ENCODE measurements at places on chromosomes 16 and 17.

GRCh38 chr16:85372627-85373372 lies 240.3 kb upstream of the GSE1 start:
- DNase-seq = no peak

GRCh38 chr17:64084940-64085649 lies 44.8 kb downstream of the ERN1 start:
- DNase-seq = no peak

- DNase-seq = no peak
Measured at GRCh38 chr16:15855704-15856003, 1.2 kb downstream of the MYH11 start.

DNA sequence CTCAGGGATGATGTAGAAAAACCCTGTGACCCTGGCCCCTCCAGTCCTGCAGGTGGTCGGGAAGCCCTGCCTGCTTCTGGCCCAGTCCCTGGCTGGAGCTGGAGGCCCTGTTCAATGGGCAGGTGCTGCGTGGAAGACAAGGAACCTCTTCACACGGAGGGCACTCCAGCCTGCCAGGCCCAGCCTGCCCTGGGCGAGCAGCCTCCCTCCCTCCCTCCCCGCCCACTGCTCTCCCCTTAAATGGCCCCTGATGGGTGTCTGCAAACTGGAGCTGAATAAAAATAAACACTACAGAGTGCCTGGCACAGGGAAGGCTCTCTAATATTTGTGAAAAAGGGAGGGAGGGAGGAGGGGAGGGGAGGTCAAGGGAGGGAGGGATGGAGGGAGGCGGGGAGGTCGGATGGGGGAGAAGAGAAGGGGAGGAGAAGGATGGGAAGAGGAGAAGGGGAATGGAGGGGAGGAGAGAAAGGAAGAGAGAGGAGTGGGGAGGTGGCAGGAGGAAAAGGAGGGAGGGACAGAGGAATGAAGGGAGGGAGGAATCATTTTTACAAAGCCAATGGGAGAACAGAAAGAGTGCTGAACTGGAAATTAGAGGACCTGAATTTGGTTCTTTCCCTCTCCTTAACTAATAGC lies 222.8 kb upstream of the TNRC6C start:
- DNase-seq = peak; percentile 90

- DNase-seq = peak; percentile 61
Measured at GRCh38 chr16:10090816-10091215, 91.4 kb downstream of the GRIN2A start.

DNA sequence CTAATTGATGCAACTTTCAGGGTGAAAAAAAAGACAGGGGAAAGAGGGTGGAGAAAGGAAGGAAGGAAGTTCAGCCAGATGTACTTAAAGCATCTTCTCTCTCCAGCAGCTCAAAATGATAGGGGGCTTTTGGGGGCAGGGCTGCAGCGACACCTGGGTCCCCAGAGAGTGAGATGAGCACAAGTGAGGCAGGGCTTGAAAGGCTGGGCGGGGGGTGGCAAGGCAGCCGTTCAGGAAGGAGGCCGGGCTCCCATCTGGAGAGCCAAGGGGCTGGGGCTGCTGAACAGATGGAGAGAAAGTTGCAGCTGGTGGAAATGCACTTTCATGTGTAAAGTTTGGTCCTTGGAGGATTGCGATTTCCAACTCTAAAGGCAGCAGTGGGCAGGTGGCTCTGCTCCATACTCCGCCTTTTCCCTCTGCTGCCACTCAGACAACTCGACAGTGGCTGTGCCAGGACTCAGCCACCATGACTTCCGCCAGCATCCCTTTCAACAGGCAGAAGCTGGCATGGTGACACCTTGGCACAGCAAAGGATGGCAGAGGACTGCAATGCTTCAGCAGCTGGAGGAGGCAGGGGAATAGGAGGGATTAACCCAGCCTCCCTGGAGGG lies 7.7 kb downstream of the SLC35B1 start:
- no peak for DNase-seq

DNA sequence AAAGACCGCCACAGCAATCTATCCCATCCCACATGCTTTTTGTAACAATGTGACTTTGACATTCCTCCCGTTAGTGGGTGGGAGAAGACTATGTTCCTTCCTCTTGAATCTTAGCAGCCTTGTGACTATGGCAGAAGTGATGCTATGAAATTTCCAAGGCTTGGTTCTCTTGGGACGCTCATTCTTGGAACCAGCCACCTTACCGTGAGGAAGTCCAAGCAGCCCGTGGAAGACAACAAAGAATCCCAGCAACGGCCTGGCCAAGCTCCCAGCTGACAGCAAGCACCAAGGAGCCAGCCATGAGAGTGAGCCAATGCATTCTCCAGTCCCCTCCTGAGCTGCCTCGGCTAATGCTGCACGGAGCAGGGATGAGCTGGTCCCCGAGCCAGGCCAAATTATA lies 62.3 kb downstream of the VPS53 start:
- DNase-seq = peak; percentile 96

DNA sequence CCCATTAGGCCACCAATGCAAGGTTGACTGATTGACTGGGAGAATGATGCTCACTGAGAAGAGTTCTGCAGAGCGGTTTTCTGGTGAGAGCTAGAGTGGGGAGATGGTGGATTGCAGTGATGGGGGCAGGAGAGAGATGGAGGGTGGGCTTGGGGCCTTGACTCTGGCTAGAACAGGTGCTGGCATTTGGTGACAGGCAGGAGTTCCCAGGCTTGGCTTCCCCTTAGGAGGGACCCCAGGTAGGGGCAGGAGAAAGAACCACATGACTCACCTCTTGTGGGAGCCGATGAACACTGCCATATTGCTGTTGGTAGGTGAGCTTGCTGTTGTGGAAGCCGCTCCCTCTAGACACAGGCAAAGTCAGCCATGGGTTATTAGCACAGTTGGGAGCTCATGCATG lies 8.0 kb downstream of the CD300LB start:
- no peak for DNase-seq

GRCh38 chr17:45696442-45696841 lies 87.7 kb upstream of the CRHR1 start:
- no peak for DNase-seq

GRCh38 chr17:15462976-15463772 lies 4.2 kb downstream of the CDRT4 start:
- DNase-seq = peak; percentile 62
